ENCODE measurements at places on chromosomes 12 and 14.

- DNase-seq, result no peak
Measured at GRCh38 chr14:69880893-69881292, 1.7 kb downstream of the SMOC1 start.

DNA sequence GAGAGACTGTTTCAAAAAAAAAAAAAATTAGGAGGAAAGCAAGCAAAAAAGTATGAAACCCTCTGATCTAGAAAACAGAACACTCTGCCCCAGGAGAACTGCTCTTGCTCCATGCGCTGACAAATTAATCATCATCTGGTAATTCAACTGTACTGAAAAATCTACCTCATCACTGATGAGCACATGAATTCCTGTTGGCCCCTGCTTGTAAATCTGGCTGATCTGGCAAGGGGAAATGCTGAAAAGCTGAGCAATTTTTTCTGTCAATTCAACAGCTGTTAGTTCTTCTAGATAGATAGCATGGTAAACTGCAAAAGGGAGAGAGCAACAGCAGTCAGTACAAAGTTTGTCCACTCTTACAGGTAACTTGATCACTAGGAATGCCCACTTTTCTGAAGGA lies 15.2 kb upstream of the CSRNP2 start:
- no peak for DNase-seq

DNA sequence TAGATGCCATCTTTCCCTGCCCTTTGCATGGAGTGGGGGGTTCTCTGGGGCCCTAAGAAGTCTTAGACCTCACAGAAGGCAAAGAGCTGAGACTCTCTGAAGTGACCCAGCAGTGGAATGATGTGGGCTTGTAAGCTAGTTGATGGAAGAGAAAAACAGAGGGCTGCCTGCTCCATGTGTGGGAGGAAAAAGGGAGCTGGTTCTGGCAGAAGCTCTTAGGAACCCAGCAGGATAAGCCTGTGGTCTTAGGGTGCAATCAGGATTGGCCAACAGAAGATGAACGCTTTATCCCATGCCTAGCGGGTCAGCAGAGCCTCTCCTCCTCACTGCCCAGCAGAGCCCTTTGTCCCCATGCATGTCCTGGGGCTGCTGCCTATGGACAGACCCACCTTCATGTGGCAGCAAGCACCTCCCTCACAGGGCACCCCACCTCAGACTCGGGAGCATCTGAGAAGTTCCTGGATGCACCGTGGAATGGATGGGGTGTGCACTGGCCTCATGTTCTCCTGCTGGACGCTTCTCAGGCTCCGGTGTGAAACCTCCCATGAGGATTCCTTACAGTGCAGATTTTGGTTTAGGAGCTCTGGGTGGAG lies 152.7 kb downstream of the ADGRD1 start:
- no peak for DNase-seq

GRCh38 chr14:60537663-60538062 lies 28.7 kb downstream of the SIX6 start:
- DNase-seq, result no peak

DNA sequence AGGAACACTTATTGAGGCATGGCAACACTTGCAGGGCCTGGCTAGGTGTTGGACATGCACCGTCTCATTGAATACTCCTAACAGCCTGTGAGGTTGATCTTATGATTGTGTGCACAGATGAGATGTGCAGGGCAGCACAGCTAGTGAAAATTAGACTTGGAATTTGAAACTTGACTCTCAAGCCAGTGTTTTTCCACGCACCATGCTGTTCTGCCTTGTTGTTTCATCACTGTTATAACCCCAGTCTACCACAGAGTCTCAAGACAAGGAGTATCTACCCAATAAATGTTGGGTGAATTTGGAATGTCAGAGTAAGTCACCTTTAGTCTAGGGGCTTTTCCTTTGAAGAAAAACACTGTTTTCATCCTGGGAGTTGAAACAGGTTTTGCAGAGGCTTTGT lies 55.8 kb upstream of the LRIG3 start:
- no peak for DNase-seq

- DNase-seq, result no peak
Measured at GRCh38 chr12:18461758-18462157, 200.4 kb downstream of the PIK3C2G start.

DNA sequence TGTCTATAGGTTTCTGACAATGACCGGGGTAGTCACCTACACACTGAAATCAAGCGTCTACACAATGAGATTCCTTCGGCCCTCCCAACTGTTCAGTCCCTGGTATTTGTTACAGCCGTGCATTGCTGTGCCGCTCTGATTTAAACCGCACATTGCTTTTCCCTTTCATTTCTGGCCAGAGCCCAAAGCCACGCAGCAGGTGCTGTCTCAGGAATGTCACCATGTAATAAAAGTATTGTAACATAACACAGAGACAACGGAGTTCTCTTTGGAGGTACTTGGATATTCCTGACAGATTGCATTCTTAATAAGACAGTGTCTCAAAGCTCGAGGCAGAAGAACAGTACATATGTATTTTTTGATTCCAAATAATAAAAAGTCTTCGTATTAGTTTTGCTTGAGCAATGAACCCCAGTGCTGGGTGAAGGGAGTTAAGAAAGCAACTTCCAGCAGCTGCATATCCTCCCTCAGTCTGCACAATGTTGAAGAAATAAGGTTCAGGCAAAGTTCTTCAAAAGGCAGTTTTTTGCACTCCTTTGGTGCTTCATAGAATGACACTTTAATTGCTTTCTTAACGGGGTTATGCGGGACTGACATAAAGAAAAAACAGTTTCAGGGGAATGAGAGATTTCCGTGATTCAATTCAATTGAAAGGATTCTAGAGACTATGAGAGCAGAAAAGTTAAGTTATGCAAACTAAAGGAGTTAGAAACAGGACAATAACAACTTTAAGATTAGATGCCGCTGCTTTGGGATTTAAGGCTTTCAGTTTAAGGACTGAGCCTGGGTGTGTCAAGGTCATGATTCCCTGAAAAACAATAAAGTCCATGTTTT lies 288.7 kb upstream of the FLRT2 start:
- no peak for DNase-seq

DNA sequence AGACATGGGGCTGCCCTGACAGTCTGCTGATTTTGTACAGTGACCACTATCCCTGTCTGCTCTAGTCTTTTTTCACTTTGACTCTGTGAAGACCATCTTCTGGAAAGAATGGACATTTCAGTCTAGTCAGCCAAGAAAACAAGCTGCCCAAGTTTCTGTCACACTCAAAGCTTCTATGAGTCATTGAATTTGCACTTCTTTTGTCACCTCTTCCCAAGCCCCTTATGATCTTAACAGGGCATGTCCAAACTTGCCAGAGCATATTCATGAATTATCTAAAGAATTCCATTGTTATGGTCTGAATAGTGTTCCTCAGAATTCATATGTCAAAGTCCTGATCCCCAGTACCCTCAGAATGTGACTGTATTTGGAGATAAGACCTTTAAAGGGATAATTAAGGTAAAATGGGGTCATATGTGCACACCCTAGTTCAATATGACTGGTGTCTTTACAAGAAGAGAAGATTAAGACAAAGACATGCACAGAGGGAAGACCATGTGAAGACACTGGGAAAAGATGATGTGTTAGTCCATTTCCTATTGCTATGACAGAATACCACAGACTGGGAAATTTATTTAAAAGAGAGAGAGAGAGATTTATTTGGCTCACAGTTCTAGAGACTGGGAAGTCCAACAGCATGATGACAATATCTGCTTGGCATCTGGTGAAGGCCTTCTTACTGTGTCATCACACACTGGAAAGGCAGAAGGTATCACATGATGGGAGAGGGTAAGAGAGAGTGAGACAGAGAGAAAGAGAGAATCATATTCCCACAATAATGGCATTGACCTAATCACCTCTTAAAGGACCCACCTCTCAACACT lies 242.6 kb downstream of the BTG1 start:
- peak; percentile 5 for DNase-seq

- peak; percentile 9 for DNase-seq
Measured at GRCh38 chr14:35687335-35687939, 121.7 kb downstream of the RALGAPA1 start.

- no peak for DNase-seq
Measured at GRCh38 chr12:113065126-113066007, 8.8 kb downstream of the DTX1 start.

GRCh38 chr14:92520102-92521057 lies 6.8 kb downstream of the RIN3 start:
- DNase-seq, result no peak

- DNase-seq, result no peak
Measured at GRCh38 chr14:100115726-100116125, 43.7 kb downstream of the DEGS2 start.

DNA sequence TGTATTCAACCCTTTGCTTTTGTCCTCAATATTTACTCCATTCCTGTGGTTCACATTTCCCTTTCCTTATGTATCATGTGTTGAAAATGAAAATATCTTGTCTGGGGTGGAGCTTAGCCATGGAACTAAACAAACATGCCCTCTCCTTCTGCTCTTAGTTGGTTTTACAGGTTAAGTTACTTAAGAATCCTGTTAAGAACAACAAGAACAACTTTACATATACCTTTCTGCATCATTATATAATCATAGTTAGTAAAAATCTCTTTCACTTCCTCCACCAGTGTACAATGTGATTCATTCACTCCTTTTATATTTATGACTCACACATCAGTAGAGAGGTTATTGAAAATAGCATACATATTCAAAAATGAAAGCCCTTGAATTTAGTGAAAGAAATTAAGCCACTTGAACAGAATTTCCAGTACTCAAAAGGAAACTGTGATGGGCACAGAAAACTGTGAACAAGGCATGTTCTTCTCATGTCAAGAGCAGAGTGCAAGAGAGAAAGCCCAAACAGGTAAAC lies 307.7 kb downstream of the CCDC91 start:
- DNase-seq, result peak; percentile 31

GRCh38 chr12:54001283-54002187 lies 1.6 kb downstream of the HOXC9 start:
- DNase-seq, result no peak

DNA sequence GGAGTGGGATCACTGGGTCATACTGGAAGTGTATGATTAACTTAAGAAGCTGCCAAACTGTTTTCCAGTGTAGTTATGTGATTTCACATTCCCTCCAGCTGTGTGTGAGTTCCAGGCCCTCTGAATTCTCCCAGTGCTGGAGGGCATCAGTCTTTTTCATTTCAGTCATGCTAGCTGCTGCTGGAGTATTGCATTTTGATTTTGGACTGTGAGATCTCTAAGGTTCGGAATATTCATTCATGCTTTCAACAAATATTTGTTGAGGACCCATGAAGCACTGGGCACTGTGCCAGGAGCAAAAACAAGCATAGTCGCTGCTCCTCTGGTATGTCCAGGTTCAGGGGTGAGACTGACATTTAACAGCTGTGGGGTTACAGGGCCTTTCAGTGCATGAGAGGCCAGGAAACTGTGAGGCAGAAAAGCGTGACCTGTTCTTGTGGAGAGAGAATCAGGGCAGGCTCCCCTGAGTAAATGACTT lies 133.2 kb downstream of the SCARB1 start:
- no peak for DNase-seq

- DNase-seq, result no peak
Measured at GRCh38 chr12:121483949-121484348, 84.0 kb downstream of the RNF34 start.

DNA sequence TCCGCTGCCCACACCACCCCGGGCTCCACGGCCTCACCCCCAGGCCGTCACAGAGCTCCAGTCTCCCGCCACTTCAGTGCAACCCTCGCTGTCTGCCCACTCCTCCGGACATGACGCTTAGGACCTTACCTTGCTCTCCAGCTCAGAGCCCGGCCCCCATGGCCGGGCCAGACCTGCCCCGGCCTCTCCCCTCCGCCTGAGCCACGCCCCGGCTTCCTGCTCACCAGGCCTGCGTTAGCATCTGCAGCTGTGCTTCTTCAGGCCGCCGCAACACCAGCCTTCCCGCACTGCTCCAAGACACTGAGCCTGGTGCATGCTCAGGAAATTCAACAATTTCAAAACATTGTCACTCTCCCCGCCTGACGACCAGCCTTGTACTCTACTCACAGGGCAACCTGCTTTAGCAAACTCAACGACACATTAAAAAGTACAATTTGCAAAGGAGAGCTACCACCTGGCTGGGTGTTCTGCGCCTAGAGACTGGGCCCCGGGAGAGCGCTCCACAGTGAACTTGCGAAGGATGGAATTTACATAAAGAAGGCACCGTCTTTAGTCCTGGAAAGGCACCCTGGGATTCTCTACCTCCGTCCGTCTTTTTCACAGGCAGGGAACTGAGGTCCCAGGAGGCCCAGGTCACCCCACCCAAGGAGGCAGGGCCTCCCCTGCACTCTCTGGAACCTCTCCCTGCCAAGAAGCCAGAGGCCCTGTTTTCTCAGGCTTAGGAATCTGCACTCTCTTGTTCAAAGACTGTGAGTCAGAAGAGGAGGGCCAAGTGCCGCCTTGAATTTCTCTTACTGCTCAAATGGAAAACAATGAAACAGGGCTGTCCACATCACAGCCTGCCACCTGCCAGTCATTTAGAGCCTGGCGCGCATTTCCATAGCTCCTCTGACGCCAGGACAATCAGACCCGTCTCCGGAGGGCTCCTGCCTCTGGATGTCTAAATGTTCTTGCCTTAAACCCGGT lies 51.3 kb downstream of the STX2 start:
- DNase-seq, result no peak

- DNase-seq, result peak; percentile 81
Measured at GRCh38 chr12:25458047-25458552, 95.0 kb downstream of the LMNTD1 start.

GRCh38 chr14:72726444-72726843 lies 167.5 kb downstream of the DPF3 start:
- no peak for DNase-seq

DNA sequence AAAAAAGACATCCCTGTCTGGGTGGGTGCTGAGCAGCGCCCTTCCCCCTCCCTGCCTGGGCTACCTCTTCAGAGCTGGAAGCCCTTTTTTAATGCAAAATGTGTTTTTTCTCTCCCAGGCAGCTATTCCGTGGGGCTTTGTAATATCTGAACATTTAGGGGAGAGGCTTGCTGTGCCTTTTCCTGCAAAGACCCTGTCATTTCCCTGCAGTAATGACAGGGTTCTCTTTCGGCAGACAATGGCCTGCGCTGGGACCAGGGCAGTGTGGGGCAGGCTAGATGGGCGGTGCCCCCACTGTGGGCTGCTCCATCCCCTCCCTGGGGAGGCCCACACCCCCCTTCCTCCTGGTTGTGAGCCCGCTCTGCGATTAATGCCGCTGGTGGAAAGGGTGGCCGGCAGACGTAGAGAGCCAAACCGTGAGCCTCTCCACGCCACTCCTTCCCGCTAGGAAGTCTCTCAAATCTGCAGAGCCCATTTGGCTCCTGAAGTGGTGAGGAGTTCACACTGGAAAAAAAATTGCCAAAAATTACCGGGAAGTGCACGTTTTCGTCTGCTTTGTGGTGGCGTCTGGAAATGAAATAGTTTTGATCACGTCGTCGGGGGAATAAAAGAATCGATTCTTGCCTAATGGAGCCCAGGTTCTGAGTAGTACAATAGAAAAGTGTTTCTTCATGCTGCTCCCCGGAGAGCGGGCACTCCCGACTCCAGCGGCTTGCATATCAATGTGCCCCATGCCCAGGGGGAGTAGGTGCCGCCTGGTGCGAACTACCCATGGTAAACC lies 31.5 kb downstream of the KIF26A start:
- no peak for DNase-seq

GRCh38 chr14:94161981-94162380 lies 12.1 kb upstream of the PPP4R4 start:
- no peak for DNase-seq

Measured in NCI-H226 (cell line).